ENCODE measurements at places on chromosomes 6 and 20.

- DNase-seq: no peak
These were observed 20.6 kb upstream of the LCA5 start for GRCh38 chr6:79557673-79558467.

GRCh38 chr6:130734161-130734560, 93.0 kb upstream of the SMLR1 start:
- DNase-seq: no peak

DNA sequence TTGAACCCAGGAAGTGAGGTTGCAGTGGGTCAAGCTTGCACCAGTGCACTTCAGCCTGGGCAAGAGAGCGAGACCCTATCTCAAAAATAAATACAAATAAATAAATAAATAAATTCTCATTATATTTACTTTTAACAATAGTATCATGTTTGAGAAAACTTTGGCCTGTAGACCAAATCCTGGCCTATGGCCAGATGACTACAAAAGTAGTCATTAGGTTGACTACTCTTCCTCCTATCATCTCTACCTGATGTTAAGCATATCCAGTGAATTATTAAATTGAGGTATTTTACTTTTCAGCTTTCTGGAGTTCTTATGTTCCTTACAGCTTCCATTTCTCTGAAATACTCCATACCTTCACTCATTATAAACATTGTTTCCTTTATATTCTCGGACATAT, 280.6 kb downstream of the LAMA2 start:
- no peak for DNase-seq

- no peak for DNase-seq
These were observed 61.0 kb downstream of the RNF182 start for GRCh38 chr6:13985663-13986325.

GRCh38 chr6:37648465-37649330, 49.0 kb downstream of the MDGA1 start:
- DNase-seq: no peak

DNA sequence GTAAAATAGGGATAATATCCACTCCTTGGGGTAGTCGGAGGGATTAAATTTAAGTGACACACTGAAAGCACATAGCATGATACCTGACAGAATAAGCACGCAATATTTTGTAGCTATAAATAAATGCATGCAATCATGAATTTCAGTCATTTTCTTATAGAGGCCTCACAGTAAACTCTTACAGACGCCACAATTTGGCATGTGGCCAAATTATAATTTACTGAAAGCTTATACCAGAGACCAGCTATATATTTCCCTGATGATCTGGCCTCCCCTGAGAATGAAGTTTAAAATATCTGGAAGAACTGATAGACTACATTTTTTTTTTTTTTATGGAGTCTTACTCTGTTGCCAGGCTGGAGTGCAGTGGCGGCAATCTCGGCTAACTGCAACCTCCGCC, 40.9 kb downstream of the QRSL1 start:
- DNase-seq: no peak

DNA sequence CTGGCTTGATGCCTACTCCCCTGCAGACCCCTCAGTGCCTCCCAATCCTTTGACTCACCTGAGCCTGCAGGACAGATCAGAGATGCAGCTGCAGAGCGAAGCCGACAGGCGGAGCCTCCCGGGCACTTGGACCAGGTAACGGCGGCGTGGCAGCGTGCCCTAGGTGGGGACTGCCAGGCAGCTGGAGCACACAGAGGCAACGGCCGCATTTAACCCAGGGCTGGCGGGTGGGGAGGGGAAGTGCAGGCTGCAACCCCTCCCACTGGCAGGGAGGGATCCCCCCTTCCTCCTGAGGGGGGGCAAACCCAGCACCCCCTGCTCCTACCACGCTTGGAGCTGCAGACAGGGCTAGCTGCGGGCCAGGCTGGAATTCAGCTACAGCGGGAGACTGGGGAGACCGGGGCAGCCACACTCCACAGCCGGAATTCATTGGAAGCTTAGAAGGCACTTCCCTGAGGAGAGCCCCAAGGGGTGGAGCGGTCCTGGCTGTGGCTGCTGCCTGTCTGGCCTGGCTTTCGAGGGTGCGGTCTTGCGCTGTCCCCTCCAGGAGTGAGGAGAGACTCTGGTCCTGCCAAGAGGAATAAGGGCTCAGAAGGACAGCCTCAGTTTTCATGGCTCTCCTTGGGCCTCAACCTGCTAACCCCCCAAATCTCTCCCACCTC, at the start of gene MATN4:
MATN4 (minus strand) TSS at position 183 of the 662 bp plus-strand sequence. CDS start 2,717 bp downstream, outside the sequence.
- no peak for DNase-seq

DNA sequence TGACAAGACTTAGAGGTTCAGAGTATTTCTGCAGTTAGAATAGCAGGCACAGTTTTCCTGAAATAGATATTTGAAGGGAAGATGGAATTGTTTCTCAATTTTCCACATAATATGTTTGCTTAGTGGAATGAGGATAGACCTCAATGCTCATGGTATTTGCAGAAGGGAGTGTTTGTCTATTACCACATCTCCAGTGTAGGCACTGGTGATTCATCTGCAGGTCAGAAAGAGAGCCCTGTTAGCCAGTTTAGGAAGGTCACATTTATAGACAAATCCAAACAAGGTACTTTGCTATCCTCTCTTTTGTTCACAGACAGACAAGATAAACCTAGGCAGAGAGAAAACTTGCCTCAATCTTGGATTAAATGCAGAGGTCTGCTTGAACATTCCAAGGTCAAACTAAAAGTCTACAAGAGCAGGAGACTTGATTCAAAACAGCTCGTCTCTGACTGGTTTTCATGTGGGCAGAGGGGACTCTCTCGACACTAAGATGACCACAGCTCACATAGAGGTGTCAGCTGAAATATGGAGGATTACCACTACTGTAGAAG, 22.8 kb downstream of the ISM1 start:
- no peak for DNase-seq

- DNase-seq: no peak
These were observed 183.0 kb upstream of the TAB2 start for GRCh38 chr6:149134511-149134933.

DNA sequence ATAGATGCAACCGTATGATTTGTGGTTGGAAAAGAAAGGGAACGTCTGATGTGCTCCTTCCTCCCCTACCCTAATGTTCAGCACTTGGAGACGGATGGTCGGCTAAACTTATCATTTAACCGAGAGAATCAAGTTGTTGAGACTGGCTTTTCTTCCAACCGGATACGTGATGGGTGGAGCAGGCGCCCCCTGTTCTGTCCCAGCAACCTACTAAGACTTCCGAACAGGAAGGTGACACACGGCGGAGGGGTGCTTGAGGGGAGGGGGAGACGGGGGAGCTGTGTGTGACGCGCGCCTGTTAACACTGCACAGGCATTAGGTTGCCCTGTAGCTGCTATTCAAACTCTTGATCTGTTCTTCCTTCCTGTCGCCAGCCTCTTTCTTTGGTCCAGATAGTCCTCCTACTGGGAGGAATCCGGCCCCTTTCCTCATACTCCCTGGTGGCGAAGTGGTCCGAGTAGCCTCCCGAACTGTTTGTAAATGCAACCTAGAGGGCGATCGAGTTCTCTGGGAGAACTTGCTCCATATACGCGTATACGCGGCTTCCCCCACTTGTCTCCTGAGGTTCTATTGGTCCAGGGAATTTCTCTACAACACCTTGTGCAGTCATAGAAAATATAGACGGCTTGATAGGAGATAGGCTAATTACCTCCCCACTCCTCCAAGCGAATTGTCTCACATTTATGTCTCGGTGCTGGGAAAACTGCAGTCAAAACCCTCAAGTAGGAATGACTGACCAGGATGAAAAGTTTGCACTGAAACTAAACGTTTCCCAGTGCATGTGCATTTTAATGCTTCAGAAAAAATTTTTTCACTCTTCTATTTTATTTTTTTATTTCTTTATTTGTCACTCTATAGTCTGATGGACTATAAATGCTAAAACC, 126.0 kb upstream of the SLC2A12 start:
- DNase-seq: peak; percentile 58

DNA sequence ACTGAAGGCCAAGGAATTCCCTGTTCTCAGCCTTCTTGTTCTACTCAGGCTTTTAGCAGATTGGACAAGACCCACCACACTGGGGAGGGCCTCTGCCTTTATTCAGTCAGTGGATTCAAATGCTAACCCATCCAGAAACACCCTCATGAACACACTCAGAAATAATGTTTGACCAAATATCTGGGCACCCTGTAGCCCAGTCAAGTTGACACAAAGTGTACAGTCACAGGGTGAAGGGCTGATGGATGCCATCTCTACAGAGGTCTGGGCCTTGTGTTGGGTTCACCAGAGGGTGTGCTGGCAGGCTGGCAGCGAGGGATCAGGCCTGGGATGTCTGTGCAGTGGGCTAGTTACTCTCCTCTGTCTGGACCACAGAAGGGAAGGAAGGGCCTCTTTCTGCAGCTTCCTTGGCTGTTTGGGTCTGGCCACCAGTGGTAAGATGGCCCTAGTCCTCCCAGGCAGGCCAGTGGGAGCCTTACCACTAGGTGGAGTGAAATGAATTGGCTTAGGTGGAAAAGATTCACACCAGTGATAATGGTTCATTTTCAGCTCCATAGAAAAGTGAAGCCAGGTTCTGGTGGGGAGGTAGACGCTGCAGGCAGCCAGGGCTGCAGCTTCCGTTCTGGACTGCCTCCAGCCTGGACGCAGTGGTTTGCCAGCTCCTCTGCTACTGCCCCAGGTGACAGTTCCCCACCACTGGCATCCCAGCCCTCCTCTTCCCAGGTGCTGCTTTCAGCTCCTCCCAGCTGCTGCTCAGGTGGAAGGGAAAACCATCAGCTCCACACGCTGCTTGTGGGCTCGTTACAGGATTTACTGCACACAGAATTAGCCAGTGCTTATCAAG, 9.2 kb downstream of the TUBB2A start:
- no peak for DNase-seq

GRCh38 chr20:57450419-57450818, 59.2 kb downstream of the RBM38 start:
- DNase-seq: no peak

GRCh38 chr6:81748994-81749393, 3.5 kb downstream of the TENT5A start:
- DNase-seq: no peak

- DNase-seq: no peak
These were observed 36.7 kb downstream of the INSM1 start for GRCh38 chr20:20404633-20405032.

DNA sequence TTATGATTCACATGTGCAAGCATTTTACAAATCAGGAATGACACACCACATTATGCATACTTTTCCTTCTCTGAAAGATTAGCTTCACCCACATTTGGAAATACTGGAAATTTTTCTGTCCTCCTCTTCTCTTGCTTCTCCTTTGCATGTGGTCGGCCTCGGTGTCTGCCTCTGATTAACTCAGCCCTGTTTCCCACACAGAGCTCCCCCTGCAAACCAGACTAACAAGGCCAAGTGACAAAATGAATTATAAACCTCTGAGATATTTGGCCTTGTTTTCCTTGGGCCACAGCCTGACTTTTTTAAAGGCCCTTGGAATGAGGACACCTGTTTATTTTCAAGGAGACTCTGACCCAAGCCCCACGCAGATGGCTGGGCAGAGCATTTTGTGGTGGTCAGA, 9.0 kb upstream of the CCN6 start:
- no peak for DNase-seq

DNA sequence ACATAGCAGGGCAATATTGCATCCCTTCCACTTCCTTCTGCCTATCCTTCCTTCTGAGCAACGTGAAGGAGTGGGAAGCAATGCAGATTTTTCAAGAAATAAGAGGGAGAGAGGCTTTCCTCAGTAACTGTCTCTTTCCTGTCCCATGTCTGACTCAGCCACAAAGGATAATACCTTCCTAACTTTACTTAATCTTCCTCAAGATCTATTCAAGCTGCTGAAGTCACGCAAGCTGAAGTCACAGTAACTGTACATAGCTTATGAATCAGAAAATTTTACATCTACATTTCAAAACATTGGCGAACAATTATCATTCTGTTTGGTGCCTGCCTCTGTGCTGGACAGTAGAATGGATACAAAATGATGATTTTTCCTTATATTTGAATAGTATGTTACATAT, 86.4 kb upstream of the POU3F2 start:
- no peak for DNase-seq

GRCh38 chr6:80249897-80250296, 143.4 kb downstream of the BCKDHB start:
- DNase-seq: no peak

DNA sequence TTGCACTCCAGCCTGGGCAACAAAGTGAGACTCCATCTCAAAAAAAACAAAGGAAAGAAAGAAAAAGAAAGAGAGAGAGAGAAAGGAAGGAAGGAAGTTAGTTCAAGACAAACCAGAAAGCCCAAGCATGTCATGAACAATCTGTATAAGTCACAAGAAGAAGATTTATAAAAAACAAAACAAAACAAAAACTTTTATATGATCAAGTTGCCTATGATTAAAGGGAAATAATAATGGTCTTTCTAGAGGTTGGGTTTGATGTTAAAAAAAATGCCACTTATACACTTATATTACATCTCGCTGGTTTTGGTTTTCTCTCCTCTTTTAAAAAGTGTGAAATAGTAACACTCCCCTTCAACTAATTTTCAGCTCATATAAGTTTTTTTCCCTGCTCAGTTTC, 146.2 kb upstream of the CARMIL1 start:
- no peak for DNase-seq

DNA sequence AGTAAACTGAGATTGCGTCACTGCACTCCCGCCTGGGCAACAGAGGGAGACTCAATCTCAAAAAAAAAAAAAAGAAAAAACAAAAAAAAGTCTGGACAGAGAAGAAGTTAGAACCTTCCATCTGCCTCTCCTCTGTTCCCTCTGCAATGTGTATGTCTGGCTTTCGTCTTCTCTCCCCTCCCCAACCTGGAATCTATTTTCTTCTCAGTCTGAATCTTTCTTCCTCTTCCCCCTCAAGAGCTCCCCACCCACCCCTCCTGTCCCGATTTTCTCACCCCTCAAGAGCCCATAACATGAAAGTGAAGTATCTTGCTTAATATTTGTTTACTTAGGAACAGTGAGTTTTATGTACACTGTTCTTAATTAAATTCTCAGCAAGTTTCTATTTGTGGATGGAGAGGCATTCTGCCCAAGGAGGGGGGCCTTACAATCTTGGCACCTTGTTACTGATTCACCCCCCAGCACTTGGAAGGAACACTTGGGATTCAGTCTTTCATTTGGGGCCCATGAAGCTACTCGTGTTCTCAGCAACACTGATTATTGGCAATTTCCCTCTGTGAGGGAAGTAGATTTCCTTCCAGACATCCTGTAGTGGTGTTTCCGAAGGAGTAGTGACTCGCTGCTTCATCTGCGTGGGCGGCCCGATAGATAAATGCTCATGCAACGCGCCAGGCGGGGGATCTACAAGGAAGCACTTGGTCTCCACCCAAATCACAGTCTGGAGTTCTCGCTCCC, 69.3 kb upstream of the SRSF6 start:
- DNase-seq: no peak

GRCh38 chr6:52749556-52750152, 13.6 kb downstream of the GSTA2 start:
- no peak for DNase-seq

Measured in cerebellar nuclear complex (tissue), 1 donor.